ENCODE measurements at places on chromosomes 3 and 15.

GRCh38 chr15:89893027-89893426, 767 bp downstream of the AP3S2 start:
- H3K36me3 ChIP-seq = peaks cover 6% of the 10 kb centered on the region
- H3K27me3 ChIP-seq = no peaks in the 10 kb centered on the region
- DNase-seq = no peak
- no peaks in the 10 kb centered on the region for H3K4me1 ChIP-seq

DNA sequence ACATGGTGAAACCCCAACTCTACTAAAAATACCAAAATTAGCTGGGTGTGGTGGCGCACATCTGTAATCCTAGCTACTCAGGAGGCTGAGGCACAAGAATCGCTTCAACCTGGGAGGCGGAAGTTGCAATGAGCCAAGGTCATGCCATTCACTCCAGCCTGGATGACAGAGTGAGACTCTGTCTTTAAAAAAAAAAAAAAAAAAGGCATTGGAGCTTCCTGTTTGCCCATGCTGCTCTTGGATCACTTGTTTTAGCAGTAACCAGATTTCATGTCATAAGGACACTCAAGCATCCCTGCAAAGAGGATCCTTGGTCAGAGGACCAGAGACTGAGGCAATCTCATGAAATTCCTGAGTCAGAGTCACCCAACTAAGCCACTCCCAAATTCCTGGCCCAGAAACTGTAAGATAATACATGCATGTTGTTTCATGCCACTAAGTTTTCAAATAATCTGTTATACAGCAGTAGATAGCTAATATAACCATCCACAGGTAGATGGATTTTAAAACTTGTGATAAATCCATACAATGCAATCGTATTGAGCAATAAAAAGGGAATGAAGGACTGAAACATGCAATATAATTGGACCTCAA, 82.0 kb upstream of the XXYLT1 start:
- no peaks in the 10 kb centered on the region for H3K36me3 ChIP-seq
- H3K27me3 ChIP-seq = no peaks in the 10 kb centered on the region
- no peak overlapping the region for H3K4me3 ChIP-seq

DNA sequence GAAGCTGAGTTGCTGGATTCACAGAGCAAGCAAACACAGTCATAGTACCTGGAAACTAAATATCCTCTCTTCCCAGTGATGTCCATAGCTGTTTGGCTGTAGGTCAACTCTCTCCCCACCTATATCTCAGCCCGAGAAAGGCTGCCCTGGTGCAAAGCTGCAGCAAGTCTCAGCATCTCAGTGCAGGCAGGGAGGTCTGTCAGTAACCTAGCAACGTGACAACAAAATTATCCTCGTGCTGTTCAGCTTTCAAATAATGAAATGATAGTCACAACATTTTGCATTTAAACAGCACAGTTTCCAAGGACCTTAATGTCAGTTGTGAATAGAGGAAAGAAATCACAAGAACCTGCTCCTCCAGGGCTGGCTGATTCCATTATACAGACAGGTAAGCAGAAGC, 83.6 kb downstream of the CHST2 start:
- no peak overlapping the region for H3K4me3 ChIP-seq
- H3K36me3 ChIP-seq = no peaks in the 10 kb centered on the region
- no peaks in the 10 kb centered on the region for H3K4me1 ChIP-seq
- H3K27ac ChIP-seq = no peak overlapping the region

GRCh38 chr3:19149368-19149767, 1.1 kb downstream of the KCNH8 start:
- H3K4me3 ChIP-seq = no peak overlapping the region
- H3K4me1 ChIP-seq = peaks cover 3% of the 10 kb centered on the region
- no peak overlapping the region for H3K27ac ChIP-seq
- H3K27me3 ChIP-seq = no peaks in the 10 kb centered on the region

DNA sequence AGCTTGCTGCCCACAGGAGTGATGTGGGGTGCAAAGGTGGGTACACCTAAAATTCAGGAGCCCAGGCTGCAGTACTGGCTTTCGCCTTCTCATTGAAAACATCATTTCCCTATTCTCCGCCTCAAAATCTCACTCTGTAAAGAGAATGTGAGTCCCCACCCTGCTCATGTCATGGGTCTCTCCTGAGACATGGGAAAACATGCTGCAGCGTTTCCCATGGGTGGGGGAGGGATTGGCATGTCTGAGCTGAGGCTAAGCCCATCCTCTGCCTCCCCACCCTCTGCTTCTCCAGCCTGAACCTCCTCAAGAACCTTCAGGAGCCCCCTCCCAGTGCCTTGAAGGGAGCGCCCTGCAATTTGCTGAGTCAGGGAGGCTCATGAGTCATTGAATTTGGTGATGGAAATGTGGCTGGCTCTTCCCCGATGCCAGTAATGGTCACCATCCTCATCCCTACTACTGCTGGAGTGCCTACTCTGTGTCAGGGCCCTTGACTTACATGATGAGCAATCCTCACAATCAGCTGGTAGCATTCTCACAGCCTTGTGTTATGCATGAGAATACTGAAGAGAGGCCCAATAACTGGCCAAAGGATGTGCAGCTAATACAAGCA, 28.8 kb downstream of the WNT5A start:
- no peaks in the 10 kb centered on the region for H3K27me3 ChIP-seq
- DNase-seq = no peak
- H3K36me3 ChIP-seq = no peaks in the 10 kb centered on the region
- H3K27ac ChIP-seq = no peak overlapping the region

- no peaks in the 10 kb centered on the region for H3K36me3 ChIP-seq
- no peak for DNase-seq
- no peaks in the 10 kb centered on the region for H3K27me3 ChIP-seq
- no peaks in the 10 kb centered on the region for H3K4me1 ChIP-seq
These were observed 134.8 kb upstream of the TTC14 start for GRCh38 chr3:180467177-180467576.
